ENCODE measurements at places on chromosomes 3 and 15.

DNA sequence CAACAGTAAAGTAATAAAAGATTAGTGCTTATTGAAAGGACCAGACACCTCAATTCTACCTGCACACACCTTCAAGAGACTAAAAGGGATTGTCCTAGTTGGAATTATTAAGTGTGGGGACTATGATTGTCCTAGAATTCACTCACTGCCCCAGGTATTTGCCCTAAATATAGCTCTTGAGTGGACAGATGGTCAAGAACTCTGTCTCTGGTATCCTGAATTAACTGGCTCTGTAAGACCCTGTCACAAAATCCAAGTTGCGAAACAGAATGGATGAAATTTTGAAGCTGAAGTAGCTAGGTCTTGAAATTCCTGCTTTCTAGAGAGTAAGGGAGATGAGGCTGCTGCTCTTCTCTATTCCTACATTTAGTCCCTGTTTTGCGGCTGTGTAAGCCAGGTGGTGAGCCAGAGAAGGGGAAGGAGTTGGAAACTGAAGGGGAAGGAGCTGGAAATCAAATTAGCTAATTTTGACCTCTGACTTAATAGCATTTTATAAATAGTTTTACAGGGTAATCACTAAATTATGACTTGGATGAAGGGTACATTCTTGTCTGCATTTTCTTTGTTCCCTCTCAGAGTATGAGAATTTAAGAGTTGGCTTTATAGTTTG is 34.5 kb downstream of the KBTBD12 start:
- no peak for DNase-seq

DNA sequence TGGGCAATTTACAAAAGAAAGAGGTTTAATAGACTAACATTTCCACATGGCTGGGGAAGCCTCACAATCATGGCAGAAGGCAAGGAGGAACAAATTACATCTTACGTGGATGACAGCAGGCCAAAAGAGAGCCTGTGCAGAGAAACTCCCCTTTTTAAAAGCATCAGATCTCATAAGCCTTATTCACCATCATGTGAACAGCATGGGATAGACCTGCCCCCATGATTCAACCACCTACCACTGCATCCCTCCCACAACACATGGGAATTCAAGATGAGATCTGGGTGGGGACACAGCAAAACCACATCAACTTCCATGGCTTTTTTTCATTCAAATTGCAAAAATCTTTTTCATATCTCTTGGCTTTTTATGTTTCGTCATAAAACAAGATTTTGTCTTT is 67.6 kb upstream of the GADL1 start:
- no peak for DNase-seq

DNA sequence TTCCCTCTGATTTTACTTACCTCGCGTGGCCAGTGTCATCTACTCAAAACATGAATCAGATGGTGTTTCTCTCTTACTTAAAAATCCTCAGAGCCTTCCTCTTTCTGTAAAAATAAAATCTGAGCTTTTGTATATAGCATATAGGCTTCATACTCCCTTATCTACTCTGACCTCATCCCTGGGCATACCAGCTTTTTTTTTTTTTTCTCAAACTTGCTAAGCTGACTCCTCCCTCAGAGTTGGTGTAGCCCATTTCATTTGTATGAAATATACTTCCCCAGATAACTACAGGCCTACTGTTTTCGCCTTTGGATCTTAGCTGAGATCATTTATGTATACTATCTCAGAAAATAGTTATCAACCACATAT is 648.9 kb upstream of the ALCAM start:
- no peak for DNase-seq

DNA sequence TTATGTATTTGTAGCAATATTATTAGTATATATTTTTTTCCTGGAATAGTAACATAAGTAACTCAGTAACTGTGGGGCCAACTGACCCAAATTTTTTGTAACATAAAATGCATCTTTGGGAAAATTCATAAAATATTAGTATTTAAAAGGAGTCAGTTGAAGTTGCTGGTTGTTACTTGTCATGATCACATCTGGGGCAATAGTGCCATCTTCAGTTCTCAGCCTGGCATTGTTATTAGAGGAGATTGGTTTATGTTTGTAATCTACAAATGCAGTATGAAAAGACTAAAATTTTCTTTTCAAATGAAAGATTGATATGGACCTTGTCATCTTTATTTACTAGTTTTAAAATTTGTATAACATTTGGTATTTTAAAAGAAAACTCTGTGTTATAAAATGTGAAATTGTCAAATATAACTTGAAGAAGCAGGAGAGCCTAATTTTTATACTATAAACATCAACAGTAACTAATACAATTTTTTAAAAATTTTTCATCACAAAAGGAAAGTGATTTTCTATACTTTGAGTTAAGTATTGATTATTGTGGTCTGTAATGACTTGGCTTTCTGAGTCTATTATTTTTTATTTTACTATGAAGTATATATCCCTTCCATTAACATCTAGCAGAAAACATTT is 38.8 kb upstream of the MLF1 start:
- DNase-seq: peak; percentile 66

DNA sequence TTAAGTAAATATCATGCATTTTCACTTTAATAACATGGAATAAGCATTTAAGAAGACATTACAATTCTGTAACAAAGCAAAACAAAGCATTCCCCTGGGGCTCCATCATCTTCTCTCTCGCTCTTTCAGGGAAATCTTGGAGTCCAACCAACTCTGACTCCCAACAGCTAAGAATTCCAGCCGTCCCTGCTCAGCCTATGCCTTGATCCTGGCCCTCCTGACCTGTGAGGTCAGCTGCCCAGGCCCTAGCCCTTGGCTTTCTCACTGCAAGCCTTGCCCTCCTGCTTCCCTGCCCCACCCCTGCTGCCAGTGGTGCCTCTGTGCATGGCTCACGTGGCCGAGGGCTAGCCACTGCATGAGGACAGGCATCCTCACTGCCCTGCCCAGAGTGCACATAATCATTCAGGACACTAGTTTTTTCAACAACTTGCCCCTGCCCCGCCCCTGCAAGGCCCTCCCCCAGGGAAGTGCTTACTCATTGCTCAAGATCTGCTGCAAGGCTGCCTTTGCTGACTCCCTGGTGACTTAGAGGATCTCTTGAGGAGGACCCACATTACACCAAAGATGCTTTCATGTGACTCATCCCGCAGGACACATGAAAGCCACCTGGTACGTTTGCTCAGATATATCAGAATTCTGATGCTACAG is 37.6 kb downstream of the MTMR10 start:
- DNase-seq: no peak

DNA sequence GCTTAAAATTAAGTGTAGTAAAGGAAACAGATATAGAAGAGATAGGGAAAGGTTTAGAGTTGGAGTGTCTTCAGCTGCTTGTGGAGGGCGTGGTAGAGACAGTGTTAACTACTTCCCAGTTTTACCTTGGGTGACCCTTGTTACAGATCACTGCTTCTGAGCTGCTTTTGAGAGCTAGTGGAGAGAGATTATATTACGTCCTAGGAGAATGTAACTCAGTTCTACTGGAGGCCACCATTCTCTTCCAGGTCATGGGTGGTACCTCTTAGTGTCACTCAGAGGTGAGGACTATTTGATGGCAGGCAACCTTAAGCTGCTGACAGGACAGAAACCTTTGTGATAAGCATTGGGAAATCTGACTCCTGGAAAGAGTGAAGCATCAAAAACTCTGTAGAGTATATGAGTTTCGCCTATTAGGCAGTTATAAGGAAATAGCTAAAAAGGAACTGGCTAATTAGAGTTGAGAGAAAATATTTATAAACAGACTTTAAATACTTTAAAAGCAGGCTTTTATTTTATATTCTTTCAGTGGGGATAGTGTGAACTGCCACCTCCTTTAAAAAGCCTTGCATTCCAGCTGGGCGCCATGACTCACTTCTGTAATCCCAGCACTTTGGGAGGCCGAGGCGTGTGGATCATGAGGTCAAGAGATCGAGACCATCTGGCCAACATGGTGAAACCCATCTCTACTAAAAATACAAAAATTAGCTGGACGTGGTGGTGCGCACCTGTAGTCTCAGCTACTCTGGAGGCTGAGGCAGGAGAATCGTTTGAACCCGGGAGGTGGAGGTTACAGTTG is 106.5 kb downstream of the ZNF609 start:
- no peak for DNase-seq

DNA sequence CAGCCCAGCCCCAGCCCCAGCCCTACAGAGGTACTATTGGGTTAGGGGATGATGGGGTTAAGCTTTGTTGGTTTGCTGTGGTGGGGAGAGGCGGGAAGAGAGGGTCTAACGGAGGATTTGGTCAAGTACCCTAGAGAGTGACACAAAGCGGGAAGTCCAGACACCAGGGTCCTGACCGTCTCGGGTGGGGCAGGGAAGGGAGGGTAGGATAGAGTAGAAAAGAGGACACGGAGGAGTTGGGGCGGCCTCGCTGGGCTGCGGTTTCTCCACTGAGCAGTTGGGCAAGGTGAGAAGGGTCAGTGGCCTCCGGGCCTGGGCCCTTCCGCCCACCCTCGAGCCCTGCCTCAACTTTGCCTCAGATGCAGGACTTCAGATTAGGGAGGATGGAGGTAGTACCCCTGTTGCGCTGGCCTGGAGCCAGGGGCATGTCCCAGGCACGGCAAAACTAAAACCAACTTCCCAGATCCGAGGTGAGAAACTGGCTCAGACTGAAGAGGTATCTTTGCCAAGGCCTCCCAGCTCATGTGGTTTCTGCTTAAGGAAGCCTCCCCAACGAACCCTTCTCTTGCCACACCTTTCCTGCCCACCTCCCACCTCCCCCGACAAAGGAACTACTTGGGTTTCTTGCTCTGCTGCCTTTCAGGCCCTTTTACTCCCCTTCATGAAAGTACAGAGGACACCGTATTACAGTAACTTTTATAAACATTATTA is 551 bp downstream of the PML start:
- no peak for DNase-seq
